Activated naive CD4-positive, alpha-beta T cell treated with anti-CD3 and anti-CD28 coated beads for 36 hours (primary cell): ENCODE measurements at places on chromosomes 16 and 17. TPM values are rescaled to one million over a fixed set of nuclear protein-coding genes. Genes with fewer than 3 reads are reported as not detected.

KREMEN2 gene
- not detected for total RNA-seq

VMO1 gene
- 0.60 TPM for total RNA-seq

- H3K4me3 ChIP-seq = peak overlapping the region; percentile 62
- no peaks in the 10 kb centered on the region for H3K36me3 ChIP-seq
- H3K27ac ChIP-seq = peak overlapping the region; percentile 100
- peak; percentile 77 for DNase-seq
- H3K27me3 ChIP-seq = no peaks in the 10 kb centered on the region
These were observed 15.8 kb upstream of the TBX21 start for GRCh38 chr17:47717261-47717697.

DNA sequence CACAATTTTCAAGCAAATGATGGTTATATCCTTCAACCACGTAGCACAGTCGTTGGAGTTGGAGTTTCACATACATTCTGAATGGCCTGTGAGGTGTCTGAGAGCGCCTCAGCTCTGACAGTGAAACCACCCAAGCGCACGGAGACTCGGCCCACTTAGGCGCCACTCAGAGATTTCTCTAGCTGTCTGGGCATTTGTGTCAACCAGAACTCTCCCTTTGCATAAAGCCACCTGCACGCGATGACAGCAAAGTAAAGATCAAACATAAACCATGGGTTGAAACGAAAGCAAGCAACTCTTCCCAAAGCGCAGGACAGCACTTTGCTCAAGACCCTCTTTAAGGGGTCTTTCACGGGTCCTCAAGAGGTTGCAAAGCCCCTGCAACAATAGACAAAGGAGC is 533 bp downstream of the SLC6A4 start:
- no peak overlapping the region for H3K27ac ChIP-seq
- H3K36me3 ChIP-seq = no peaks in the 10 kb centered on the region
- peak; percentile 14 for DNase-seq

DNA sequence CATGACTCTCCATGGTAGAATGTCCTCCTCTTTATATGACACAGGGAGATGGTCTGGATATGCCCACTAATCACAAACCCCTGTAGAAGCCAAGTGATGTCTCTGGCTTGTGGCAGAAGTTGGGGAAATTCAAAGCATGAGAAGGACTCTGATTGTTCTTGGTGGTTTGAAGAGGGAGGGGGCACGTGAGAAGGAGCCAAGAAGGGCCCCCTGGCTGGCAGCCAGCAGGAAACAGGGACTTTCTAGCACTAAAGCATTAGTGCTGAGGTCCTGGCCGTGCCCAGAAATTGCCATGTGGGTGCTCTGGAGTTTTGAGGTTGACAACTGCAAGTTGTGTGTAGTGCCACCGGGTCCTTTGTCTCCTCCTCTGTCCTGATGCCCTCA is 199.9 kb downstream of the LGALS9B start:
- H3K4me3 ChIP-seq = no peak overlapping the region
- H3K36me3 ChIP-seq = no peaks in the 10 kb centered on the region
- H3K27me3 ChIP-seq = no peaks in the 10 kb centered on the region
- peak overlapping the region; percentile 63 for H3K27ac ChIP-seq

- H3K4me3 ChIP-seq = no peak overlapping the region
- no peaks in the 10 kb centered on the region for H3K4me1 ChIP-seq
- H3K27me3 ChIP-seq = no peaks in the 10 kb centered on the region
- no peak overlapping the region for H3K27ac ChIP-seq
- DNase-seq = no peak
These were observed 8.7 kb upstream of the GFOD2 start for GRCh38 chr16:67727521-67728485.

DNA sequence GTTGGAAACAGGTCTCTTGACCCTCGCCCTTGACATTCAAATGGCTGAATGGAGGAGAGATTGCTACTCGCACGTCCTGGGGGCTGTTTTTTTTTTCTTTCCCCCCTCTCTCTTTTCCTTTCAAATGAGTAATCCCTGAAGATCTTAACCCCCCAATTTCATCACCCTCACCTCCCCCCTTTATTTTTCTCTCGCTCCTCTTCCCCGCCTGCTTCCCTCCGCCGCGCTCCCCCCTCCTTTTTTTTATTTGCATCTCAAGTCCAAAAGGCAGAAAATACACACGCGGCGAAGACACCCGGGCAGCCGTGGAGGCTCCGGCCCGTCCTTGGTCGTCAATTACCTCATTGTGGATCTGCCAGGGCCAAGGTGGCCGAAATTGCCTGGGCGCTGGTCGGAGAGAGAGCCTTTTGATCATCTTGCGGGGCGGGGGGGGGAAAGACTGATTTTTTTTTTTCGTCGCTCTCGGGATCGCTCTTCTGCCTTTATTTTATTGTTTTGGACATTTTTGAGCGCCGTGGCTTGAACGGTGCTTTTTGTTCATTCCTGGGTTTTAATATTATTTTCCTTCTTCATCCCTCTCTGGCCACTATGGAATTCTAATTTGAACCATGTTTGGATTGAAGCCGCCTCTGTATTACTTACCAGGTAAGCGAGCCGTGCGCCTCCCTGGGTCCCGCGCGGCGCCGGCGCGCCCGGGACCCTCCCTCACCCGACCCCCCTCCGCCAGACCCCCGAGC is 57.2 kb upstream of the GSE1 start:
- peaks cover 42% of the 10 kb centered on the region for H3K4me1 ChIP-seq
- peak; percentile 33 for DNase-seq
- no peaks in the 10 kb centered on the region for H3K27me3 ChIP-seq
- peaks cover 3% of the 10 kb centered on the region for H3K36me3 ChIP-seq
- peak overlapping the region; percentile 94 for H3K27ac ChIP-seq

DNA sequence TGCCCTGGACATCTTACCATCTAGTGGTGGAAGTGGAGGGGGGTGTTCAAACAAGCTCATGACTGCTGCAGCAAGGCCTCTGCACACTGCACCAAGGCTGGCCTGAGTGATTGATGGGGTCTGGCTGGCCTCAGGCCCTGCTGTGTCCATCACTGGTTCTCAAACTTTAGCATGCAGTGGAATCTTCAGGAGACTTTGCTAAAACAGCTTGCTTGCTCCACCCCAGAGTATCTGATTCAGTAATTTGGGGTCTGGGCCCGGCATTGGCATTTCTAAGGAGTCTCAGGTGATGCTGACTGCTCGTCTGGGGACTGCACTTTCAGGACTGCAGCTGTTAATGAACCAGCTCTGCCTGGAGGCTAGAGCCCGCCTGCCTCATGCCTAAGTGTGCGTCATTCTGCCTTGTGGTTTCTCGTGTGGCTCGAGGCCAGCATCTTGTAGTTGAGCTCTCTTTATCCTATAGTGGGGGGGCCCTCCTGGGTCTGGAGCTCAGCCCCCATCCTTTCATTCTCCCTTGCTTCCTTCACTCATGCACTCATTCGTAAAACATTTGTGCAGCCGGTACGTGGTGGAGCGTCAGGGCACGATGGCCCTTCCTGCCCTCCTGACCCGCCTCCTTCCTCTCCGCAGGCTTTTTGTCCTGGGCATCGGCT is 4.1 kb downstream of the MGAT5B start:
- no peak overlapping the region for H3K27ac ChIP-seq
- DNase-seq = peak; percentile 39
- H3K4me3 ChIP-seq = no peak overlapping the region

GRCh38 chr17:72030067-72030899 is 90.5 kb upstream of the SOX9 start:
- peak overlapping the region; percentile 27 for H3K4me3 ChIP-seq
- no peaks in the 10 kb centered on the region for H3K36me3 ChIP-seq
- H3K4me1 ChIP-seq = peaks cover 16% of the 10 kb centered on the region
- peak; percentile 45 for DNase-seq

GRCh38 chr16:13254998-13255614 is 353.7 kb downstream of the SHISA9 start:
- no peak for DNase-seq
- H3K4me1 ChIP-seq = no peaks in the 10 kb centered on the region
- H3K36me3 ChIP-seq = peaks cover 2% of the 10 kb centered on the region
- no peak overlapping the region for H3K4me3 ChIP-seq
- H3K27me3 ChIP-seq = no peaks in the 10 kb centered on the region

TMEM238L gene
- total RNA-seq = not detected

CACNG4 gene
- total RNA-seq = not detected

GRCh38 chr17:82495844-82496528 is 23.5 kb upstream of the FOXK2 start:
- H3K36me3 ChIP-seq = no peaks in the 10 kb centered on the region
- peak; percentile 26 for DNase-seq
- H3K4me1 ChIP-seq = peaks cover 21% of the 10 kb centered on the region
- H3K27ac ChIP-seq = peak overlapping the region; percentile 50

DNA sequence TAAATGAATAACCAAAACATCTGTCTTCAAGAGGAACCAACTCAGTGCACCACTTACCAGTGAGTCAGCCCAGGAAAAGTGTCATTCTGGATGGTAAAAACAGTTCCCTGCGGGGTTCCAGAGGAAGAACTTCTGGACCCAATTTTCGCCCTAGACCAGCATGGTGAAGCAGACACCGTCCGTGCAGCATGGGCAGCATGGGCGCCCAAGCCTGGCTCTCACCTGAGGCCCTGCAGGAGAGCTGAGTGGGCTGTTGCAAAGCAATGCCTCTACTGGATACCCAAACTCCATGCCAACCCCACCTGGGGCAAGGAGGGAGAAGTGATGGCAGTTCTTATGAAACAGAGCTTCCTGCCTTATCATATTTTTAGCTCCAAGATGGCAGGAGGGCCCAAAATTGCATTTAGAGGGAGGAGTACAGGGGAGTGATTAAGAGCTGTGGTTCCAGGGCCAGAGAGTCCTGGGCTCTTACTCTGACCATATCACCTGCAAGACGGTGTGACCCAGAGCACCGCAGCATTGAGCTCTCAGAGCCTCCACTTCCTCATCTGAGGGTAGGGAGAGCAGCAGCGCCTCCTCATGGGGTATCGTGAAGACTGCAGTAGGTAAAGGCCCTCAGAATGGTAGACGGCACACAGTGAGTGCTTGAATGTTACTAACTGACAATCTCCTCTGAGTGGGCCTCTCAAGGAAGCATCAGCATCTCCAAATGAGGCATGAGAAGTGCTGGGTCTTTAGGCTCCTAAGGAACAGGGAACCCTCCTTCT is 16.6 kb upstream of the INPP5K start:
- peak; percentile 65 for DNase-seq
- H3K4me1 ChIP-seq = peaks cover 4% of the 10 kb centered on the region
- no peak overlapping the region for H3K4me3 ChIP-seq
- H3K27ac ChIP-seq = no peak overlapping the region

- H3K27me3 ChIP-seq = no peaks in the 10 kb centered on the region
- no peaks in the 10 kb centered on the region for H3K4me1 ChIP-seq
- no peak overlapping the region for H3K4me3 ChIP-seq
- H3K27ac ChIP-seq = no peak overlapping the region
- H3K36me3 ChIP-seq = no peaks in the 10 kb centered on the region
- no peak for DNase-seq
These were observed 47.2 kb downstream of the GPRC5B start for GRCh38 chr16:19837331-19837980.
